ENCODE measurements at places on chromosomes 11 and 22. TPM values are rescaled to one million over a fixed set of nuclear protein-coding genes. Genes with fewer than 3 reads are reported as not detected.

GPR83 gene
- 0.10 TPM for total RNA-seq

OR10D3 gene
- total RNA-seq, result not detected

MB gene
- not detected for total RNA-seq

SCGB1C1 gene
- not detected for total RNA-seq

IL18 gene
- total RNA-seq, result 13.0 TPM

KIF18A gene
- total RNA-seq, result 6.2 TPM

OR52N1 gene
- total RNA-seq, result not detected

RTN3 gene
- total RNA-seq, result 65.1 TPM
